ENCODE measurements at places on chromosomes 2 and 18.

DNA sequence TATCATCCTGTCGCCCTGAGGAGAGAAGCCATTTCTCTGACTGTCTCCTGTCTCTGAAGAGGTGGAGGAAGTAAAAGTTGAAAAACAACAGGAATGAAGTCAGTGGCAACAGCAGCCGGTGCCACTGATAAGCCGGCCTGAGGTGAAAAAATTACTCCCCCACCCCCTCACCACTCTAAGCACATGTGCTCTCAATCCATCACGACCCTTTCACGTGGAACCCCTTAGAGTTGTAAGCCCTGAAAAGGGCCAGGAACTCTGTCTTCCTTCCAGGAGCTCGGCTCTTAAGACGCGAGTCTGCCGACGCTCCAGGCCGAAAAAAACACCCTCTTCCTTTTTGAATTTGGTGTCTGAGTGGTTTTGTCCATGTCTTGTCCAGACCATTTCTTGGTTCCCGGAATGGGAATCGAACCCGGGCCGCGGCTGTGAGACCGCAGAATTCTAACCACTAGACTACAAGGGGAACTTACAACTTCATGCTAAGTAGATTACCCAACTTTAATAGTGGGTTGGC is 40.7 kb upstream of the TRIM43 start:
- no peak for DNase-seq

- no peak for DNase-seq
Observed at GRCh38 chr2:147860009-147860408, 15.2 kb downstream of the ACVR2A start.

DNA sequence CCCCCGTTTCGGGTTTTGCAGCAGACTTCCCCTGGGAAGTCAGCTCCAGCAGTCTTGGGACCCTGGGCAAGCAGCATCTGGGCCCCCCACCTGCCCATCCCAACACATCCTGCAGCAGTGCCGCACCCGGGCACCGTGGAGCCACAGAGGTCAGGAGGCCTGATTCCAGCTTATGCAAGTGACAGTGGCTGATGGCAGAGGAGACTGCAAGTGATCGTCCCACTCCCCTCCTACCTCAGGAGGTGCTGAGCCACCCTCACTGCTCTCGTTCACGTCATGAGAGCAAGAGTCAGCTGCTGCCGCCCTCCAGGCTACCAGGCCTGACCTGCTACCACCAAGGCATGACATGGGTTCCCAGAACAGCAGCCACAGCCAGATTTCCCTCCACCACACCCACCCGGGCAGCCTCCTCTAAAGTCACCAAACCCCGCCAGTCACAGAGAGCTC is 18.2 kb downstream of the COX7A2L start:
- DNase-seq: no peak

DNA sequence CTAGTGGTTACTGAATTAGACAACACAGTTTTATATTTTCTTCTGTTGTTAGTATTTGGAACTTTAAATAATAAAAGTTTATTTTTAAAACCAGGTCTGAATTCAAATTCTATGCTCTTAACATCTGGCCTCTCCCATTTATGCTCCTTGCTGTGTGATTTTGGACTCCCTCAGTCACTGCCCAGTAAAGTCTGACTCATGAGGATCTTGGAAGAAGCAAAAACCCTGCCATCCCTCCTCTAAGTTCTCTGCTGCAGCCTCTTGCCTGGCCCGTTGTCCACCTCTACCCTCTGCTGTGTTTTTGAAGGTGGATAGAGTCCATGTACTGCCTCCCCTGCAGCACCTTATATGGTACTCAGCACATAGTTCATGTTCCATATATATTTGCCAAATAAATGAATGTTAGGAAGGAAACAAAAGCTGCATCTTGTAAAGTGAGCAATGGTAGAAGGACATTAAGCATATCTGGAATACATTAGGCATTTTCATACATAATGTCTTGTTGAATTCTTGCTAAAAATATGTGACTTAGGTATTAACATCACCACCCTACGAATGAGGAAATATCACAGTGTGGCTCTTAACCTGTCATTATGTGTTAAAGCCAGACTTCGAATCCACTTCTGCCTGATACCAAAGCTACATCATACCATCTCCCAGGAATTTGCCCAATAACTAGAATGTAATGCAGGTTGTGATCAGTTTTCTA is 62.1 kb downstream of the THNSL2 start:
- no peak for DNase-seq

DNA sequence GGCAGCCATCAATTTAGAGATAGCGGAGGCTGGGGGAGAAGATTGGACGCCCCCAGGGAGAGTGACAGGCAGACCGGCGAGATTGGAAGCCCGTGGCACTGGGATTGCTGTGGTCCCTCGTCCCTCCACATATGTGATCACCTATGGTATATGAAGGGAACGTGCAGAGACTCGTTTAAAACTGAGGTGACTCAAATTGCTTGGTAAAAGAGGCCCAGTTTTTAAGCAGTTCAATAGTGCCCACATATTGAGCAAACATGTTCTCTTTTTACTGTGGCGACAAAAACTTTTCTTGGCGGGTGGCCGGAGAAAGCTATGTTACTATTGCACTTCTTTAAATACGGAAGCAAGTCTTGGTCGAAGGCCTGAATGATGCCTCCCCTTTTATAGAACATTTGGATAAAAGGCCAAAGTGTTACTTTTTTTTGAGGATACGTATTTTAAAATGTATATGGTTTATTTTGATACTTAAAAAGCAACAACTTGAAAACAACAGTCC is 9.1 kb downstream of the B3GNT2 start:
- no peak for DNase-seq

- no peak for DNase-seq
Observed at GRCh38 chr2:54387059-54387991, 68.8 kb upstream of the SPTBN1 start.

DNA sequence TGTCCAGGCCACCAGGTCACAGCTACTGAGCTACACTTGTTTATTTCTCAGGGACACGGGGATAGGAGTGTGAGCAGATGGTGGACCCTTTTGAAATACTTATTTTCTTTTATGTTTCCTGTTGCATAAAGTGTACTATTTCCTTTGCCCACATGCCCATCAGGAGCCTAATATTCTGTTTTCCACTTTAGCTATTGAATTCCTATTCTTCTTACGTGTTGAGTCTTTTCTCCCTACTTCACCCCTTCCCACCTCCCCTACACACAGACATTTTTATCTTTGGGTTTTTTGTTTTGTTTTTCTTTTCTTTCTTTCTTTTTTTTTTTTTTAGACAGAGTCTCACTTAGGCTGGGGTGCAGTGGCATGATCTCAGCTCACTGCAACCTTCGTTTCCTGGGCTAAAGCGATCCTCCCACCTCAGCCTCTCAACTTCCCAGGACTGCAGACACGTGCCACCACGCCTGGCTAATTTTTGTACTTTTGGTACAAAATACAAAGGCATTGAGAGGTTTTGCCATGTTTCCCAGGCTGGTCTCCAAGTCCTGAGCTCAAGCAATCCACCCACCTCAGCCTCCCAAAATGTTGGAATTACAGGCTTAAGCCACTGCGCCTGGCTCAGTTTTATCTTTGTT is 5.2 kb upstream of the GPR55 start:
- DNase-seq: no peak
